Testis (tissue), 5 donors: ENCODE measurements at places on chromosomes 2 and 18. TPM values are rescaled to one million over a fixed set of nuclear protein-coding genes. Genes with fewer than 3 reads are reported as not detected.

SIX3 gene
- total RNA-seq, result 0.47 TPM

WBP1 gene
- 73.8 TPM for total RNA-seq

PROKR1 gene
- total RNA-seq, result 0.50 TPM

TUBA3E gene
- 141 TPM for total RNA-seq

CTDP1 gene
- total RNA-seq, result 47.2 TPM

MEP1B gene
- total RNA-seq, result 0.19 TPM

LINC00305 gene
- total RNA-seq, result not detected

DNA sequence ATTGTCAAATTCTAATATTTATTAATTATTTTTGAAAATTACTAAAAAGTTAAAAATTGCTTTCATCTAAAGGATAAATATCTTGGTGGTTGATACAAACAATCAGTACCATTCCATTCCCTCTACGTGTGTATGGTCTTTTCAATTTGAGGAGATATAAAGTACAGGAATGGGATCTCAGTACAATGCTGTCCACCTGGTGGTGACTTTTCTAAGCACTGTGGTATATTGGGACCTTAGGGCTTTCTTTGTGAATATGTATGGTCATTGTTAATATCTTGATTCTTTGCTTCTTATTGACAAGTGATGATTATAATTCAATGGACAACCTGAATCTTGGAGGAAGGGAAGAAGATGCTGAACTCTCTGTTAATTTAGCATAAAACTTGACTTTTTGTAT, 83.1 kb downstream of the NBEAL1 start:
- no peaks in the 10 kb centered on the region for H3K27me3 ChIP-seq
- H3K4me1 ChIP-seq, result no peaks in the 10 kb centered on the region
- H3K36me3 ChIP-seq, result no peaks in the 10 kb centered on the region
- DNase-seq, result no peak
- H3K4me3 ChIP-seq, result no peak overlapping the region

DNA sequence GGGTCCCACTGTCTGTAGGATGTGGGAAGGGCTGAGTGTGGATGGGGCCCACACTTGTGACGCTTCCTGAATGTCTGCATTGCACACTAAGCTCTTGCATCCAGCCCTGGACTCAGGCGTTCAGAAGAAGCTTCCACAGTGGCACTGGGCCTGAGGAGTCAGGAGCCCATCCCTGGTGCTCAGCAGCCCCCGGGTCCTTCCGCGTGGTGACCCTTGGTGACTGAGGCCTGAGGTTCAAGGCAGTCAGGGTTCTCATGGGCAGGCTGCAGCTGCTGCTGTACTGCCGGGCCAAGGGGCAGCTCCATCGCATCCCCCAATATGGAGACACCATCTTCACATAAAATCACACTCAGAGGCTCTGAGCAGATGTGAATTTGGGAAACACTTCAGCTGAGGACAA, 65.8 kb upstream of the TUBA3E start:
- H3K4me1 ChIP-seq, result no peaks in the 10 kb centered on the region
- no peaks in the 10 kb centered on the region for H3K27me3 ChIP-seq
- no peak for DNase-seq
- H3K4me3 ChIP-seq, result no peak overlapping the region
- H3K27ac ChIP-seq, result no peak overlapping the region

- no peaks in the 10 kb centered on the region for H3K36me3 ChIP-seq
- no peak overlapping the region for H3K27ac ChIP-seq
These were observed 25.9 kb upstream of the SULT1C4 start for GRCh38 chr2:108351889-108352288.

GRCh38 chr2:11930211-11930761, 183.9 kb downstream of the LPIN1 start:
- H3K27me3 ChIP-seq, result no peaks in the 10 kb centered on the region
- H3K27ac ChIP-seq, result no peak overlapping the region
- no peak for DNase-seq
- H3K4me1 ChIP-seq, result no peaks in the 10 kb centered on the region

- peak overlapping the region; percentile 92 for H3K27ac ChIP-seq
- no peaks in the 10 kb centered on the region for H3K36me3 ChIP-seq
- H3K27me3 ChIP-seq, result no peaks in the 10 kb centered on the region
- DNase-seq, result no peak
These were observed 734 bp upstream of the RMC1 start for GRCh38 chr18:23502516-23503037.

GRCh38 chr2:2146969-2147900, 183.8 kb downstream of the MYT1L start:
- no peak overlapping the region for H3K4me3 ChIP-seq
- no peak for DNase-seq
- no peaks in the 10 kb centered on the region for H3K36me3 ChIP-seq
- no peaks in the 10 kb centered on the region for H3K27me3 ChIP-seq
- H3K27ac ChIP-seq, result no peak overlapping the region
- no peaks in the 10 kb centered on the region for H3K4me1 ChIP-seq

- peak within 1 kb of the TSS; percentile 93 for H3K27ac ChIP-seq
- peak; percentile 91 for DNase-seq
- peak within 1 kb of the TSS; percentile 89 for H3K4me3 ChIP-seq
- no peaks in the 10 kb centered on the region for H3K27me3 ChIP-seq
These were observed at the start of gene MERTK for GRCh38 chr2:111897924-111898702. TSS of gene MERTK (plus strand) at chr2:111898607. CDS start at chr2:111898736, 129 bp downstream.

DNA sequence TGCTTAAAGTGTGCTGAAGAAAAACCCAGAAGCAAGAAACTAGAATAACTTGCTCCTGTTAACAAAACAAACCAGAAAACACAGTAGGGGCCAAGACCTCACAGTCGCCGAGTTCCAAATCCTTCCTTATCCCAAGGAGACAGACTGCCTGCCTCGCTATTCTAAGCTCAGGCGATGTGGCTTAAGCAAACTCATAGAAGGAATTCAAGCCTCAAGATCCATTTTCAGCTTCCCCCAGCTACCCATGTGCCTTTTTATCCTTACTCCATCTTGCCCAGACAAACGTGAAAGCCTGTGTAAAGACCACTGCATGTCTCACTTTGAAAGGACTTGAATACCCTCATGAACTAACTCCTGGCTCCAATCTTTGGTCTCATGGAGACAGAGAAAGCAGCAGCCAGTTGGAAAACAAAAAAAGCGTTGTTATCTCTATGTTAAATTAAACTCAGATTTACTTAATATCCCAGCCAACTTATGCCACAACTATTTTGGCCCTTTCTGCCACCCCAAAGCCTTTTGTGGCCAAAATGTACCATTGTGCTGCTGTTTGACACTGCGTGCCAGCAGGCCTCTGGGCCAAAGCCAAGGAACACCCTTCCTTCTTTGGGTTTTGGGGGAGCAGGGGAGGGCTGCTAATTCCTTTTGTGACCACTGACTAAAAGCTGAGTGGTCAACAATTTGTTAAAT, 123.2 kb upstream of the FZD5 start:
- DNase-seq, result no peak
- H3K27me3 ChIP-seq, result no peaks in the 10 kb centered on the region
- H3K4me1 ChIP-seq, result no peaks in the 10 kb centered on the region
- H3K4me3 ChIP-seq, result no peak overlapping the region
- H3K27ac ChIP-seq, result no peak overlapping the region

DNA sequence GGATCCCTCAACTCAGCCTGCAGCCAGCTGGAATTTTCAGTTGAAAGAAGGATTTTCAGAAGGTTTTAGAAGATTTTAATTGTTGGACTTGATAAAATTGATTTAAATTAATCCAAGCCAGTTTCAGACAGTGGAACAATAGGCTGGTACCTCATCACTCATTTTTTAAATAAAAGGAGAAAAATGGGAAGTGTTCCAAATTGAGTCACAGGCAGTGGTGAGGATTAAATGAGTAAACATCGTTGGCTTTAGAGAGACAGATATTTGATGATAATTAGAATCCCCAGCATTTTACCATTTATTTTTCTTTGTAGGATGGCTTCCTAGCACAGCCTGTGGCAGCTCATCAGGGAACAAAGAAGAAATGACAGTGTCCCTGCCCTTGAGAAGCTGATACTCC, 7.4 kb downstream of the CXCR4 start:
- H3K4me1 ChIP-seq, result no peaks in the 10 kb centered on the region
- no peaks in the 10 kb centered on the region for H3K27me3 ChIP-seq
- no peak overlapping the region for H3K4me3 ChIP-seq
- no peaks in the 10 kb centered on the region for H3K36me3 ChIP-seq
- no peak overlapping the region for H3K27ac ChIP-seq

- H3K4me1 ChIP-seq, result peaks cover 5% of the 10 kb centered on the region
- H3K27me3 ChIP-seq, result no peaks in the 10 kb centered on the region
- no peak overlapping the region for H3K4me3 ChIP-seq
- no peaks in the 10 kb centered on the region for H3K36me3 ChIP-seq
These were observed 10.9 kb downstream of the INO80D start for GRCh38 chr2:206075113-206075512.

DNA sequence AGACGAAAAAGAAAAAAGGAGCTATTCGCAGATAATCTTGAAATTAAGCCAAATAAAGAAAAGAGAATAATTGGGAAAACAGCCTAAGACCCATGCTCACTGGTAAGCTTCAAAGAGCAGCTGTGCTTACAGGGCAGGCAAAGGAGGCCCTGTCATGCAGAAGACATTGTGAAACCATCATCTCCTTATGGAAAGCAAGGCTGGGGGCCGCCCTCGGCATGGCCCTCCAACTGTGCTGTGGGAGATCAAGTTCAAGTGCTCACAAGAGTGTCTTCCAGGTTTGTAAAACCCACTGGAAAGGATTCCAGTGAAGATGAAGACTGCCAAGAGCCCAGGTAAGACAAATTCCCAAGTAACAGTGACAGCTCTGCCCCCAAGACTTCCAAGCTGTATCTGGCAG, 32.2 kb downstream of the ACVR1 start:
- no peak overlapping the region for H3K27ac ChIP-seq
- no peaks in the 10 kb centered on the region for H3K36me3 ChIP-seq
- H3K4me1 ChIP-seq, result no peaks in the 10 kb centered on the region
- H3K27me3 ChIP-seq, result no peaks in the 10 kb centered on the region
- H3K4me3 ChIP-seq, result no peak overlapping the region
- DNase-seq, result no peak

- no peaks in the 10 kb centered on the region for H3K36me3 ChIP-seq
- no peak overlapping the region for H3K27ac ChIP-seq
- H3K27me3 ChIP-seq, result no peaks in the 10 kb centered on the region
- H3K4me1 ChIP-seq, result peaks cover 10% of the 10 kb centered on the region
- H3K4me3 ChIP-seq, result no peak overlapping the region
These were observed 179.4 kb upstream of the ARL4C start for GRCh38 chr2:234676109-234676782.

DNA sequence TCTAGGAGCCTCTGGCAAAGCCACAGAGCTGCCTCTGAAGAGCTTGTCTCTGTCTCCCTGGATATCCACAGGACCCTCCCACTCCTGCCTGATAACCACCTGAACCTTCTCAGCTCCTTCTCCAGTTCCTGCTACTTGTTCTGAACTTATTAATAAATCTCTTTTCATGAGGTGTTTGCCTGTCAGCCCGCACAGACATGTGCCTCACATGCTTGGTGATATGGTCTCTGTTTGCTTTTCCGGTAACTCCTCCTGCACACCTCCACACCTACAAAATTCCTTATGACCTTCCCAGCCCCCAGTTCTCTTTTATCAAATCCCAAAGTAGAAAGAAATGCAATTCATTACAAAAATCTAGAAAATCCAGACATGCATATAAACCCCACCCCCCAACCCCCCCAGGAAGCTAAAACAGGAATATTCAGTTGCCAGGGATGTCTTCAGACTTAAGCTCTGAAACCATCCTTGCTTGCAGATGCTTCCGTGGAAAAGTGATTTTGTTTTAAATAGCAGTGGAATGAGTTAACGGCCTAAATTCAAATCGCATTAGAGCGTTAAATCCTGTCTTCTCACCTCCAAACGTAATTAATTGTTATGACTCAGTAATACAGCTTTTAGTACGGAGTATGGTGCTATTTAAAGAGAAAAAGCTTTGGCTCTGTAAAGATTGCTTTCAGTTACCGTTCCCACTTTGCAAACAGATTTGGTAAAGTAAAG, 2.1 kb upstream of the PID1 start:
- H3K36me3 ChIP-seq, result no peaks in the 10 kb centered on the region
- H3K4me1 ChIP-seq, result no peaks in the 10 kb centered on the region
- H3K4me3 ChIP-seq, result peak overlapping the region; percentile 33
- DNase-seq, result no peak
- H3K27me3 ChIP-seq, result no peaks in the 10 kb centered on the region
- no peak overlapping the region for H3K27ac ChIP-seq

DNA sequence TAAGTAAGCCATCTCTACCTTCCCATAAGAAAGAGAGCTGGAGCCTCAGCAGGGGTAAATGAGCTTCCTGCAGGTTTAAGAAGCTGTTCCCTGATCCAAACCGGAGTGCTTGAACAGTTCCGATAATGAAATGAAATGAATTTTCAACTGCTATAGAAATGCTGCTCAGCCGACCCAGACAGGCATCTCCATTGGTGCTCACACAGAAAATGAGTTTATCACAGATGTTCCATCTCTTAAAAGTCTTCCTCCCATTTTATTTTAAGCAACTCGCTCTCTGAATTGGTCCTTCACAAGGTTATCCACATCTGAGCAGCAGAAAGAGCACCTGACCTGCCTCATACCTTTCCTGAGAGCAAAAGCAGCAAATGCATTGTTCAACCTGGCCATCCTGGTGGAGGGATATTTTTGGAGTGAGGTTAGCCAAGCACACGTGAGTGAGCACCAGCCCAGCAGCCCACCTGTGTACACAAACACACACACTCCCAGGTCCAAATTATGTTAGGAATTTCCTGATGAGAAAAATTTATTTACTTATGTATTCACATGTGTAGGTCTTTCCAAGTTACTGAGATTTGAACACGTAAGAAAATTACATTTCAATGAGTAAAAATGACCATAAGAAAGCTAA, 42.2 kb upstream of the CCDC68 start:
- no peak for DNase-seq
- no peak overlapping the region for H3K27ac ChIP-seq
- H3K4me1 ChIP-seq, result no peaks in the 10 kb centered on the region
- no peaks in the 10 kb centered on the region for H3K36me3 ChIP-seq

DNA sequence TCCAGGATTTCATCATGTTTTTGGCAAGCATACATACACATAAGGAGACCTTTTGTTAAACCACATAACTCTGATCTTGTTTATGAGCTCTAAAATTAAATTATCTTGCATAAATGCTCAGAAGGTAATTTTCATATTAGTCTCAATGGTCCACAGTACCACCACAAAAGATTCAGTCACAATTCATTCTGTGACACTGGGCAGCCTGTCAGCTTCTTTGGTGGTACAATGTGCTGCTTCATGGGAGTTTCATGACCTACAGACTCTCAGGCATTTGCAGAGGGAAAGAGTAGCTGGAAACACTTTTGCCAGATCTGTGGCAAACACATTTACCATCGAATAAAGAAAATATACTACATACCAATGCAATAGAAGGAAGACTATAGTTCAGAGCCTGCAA, 51.3 kb upstream of the ZNF397 start:
- no peaks in the 10 kb centered on the region for H3K27me3 ChIP-seq
- H3K4me1 ChIP-seq, result no peaks in the 10 kb centered on the region
- DNase-seq, result no peak
- no peak overlapping the region for H3K4me3 ChIP-seq
- H3K27ac ChIP-seq, result no peak overlapping the region
- no peaks in the 10 kb centered on the region for H3K36me3 ChIP-seq

DNA sequence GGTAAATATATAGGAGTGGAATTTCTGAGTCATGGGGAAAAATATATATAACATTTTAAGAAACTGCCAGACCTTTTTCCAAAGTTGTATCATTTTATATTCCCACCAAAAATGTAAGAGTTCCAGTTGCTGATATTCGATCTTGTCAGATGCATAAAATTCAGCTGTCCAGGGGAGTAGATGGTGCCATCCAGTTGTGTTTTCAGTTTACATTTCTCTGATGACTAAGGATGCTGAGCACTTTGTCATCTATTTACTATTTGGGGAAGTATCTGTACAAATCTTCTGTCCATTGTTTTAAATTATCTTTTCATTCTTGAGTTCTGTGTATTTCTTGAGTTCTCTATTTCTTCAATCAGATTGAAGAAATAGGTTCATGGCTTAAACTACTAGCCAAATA, 126.1 kb downstream of the RTN4 start:
- DNase-seq, result no peak
- H3K4me3 ChIP-seq, result no peak overlapping the region
- H3K27me3 ChIP-seq, result no peaks in the 10 kb centered on the region
